Brain microvascular endothelial cell (primary cell): ENCODE measurements at places on chromosomes 3 and 15.

- peak; percentile 14 for DNase-seq
Observed at GRCh38 chr3:30720586-30721313, 114.3 kb downstream of the TGFBR2 start.

DNA sequence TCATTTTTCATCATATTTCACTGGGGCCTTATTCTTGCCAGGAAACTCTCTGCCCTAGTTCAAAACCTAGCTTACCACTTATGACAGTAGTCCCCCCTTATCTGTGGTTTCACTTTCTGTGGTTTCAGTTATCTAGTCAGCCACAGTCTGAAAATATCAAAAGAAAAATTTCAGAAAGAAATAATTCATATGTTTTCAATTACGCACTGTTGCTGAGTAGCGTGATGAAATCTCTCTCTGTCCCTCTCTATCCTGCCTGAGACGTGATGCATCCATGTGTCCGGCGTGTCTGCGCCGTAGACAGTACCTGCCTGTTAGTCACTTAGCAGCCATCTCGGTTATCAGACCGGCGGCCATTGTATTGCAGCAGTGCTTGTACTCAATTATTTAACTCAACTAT, 369.9 kb upstream of the MCTP2 start:
- peak; percentile 18 for DNase-seq

GRCh38 chr3:100411091-100411982, 10.0 kb downstream of the LNP1 start:
- no peak for DNase-seq

- DNase-seq: no peak
Observed at GRCh38 chr3:194496217-194496919, 9.6 kb upstream of the ATP13A3 start.
